HS-5 (cell line): ENCODE measurements at places on chromosomes 3 and 15.
A peak's percentile ranks its signal among the peaks of the same experiment; 100 is the strongest.

- no peak for DNase-seq
These were observed 44.6 kb downstream of the BHLHE40 start for GRCh38 chr3:5023777-5024346.

GRCh38 chr15:70059476-70060213 lies 38.1 kb downstream of the TLE3 start:
- no peak for DNase-seq

- no peak for DNase-seq
These were observed 139.5 kb upstream of the SLC2A2 start for GRCh38 chr3:171165983-171166382.

GRCh38 chr3:172120912-172121311 lies 81.5 kb downstream of the FNDC3B start:
- no peak for DNase-seq

DNA sequence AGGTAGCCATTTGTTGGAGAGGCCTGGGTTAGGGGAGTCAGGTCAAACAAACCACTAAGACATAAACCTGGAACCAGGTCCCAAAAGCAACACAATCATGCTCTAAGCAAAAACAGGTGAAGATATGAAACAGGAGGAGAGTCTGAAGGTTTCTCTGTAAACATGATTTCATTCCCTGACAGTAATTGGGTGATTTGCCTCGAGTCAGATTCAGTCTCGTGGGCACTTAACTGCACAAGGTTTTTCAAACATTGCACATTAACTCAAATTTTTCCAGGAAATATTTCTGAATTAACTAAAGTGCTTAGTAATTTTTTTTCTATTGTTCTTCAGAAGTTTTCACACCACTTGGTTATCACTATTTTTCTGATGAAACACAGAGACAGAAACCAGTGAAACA lies 27.8 kb downstream of the RORA start:
- DNase-seq: no peak

DNA sequence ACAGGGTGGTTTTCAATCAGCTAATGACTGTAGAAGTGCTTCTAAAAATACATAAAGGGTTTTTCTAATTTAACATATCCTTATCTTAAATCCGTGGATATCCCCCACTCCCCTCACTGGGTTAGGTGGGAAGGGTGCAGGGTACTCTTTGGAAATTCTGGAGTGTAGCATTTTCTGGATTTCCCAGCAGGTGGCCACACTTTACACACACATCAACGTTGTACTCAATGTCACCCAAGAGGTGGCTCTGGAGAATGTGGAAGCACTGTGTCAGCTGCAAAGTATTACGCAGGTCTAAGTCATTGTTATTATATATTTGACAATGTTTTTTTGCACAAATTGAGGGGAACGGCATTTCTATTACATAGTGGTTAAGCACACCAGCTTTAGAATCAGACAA lies 168.8 kb downstream of the CHDH start:
- no peak for DNase-seq

GRCh38 chr15:97972366-97972765 lies 11.9 kb downstream of the ARRDC4 start:
- DNase-seq: no peak

GRCh38 chr3:9185701-9186100 lies 63.7 kb downstream of the SRGAP3 start:
- DNase-seq: no peak

DNA sequence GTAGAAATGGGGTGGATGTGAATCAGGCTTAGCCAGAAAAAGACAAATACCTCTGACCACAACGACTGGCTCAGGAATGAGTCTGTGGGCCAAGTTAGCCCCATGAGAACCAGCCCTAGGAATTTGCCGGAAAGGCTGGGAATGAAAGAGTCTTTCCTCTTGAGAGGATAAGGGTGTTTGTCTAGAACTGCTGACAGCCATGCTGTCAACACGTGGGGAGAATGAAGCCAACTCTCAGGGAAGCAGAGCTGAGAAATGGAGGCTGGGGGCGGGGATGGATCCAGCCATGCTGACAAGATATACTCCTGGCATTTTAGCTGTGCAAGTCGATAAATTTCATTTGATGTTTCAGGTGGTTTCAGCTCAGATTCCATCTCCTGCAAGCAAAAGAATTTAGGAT lies 10.6 kb upstream of the SLC6A1 start:
- no peak for DNase-seq

DNA sequence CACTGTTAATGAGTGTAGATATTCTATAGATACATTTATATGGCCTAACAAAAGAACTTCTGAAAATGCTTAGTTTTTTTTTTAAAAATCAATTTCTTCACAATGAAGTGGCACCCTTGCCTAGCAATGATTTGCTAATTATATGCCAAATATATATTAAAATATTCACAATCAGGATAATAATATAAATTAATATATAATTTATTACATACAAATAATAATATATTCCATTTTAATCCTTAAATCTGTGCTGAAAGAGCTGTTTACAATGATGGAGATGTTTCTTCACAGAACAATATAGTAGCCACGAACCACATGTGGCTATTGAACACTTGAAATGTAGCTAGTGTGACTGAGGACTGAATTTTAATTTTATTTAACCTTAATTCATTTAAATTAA lies 648.4 kb upstream of the GBE1 start:
- no peak for DNase-seq

- no peak for DNase-seq
These were observed 49.7 kb downstream of the PDE8A start for GRCh38 chr15:85031086-85031943.

- no peak for DNase-seq
These were observed 7.4 kb downstream of the PSMD2 start for GRCh38 chr3:184306341-184306972.

- DNase-seq: no peak
These were observed 134.3 kb downstream of the GADL1 start for GRCh38 chr3:30760040-30760695.

DNA sequence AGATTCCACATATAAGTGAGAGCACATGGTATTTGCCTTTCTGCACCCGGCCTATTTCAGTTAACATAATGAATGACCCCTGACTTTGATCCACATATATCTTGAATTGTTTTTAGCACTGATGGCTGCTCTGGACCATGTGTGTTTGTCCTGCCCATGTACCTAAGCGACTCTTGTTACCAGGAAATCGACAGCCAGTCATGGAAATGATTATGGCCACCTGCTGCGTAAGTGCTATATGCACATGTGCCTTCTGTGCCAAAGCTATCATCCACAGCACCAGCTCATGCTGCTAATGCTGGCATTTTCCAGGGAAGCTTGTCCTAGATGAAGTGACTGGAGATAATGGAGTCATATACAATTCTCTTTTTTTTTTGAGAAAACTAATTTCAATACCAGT lies 103.7 kb downstream of the PEX5L start:
- no peak for DNase-seq

DNA sequence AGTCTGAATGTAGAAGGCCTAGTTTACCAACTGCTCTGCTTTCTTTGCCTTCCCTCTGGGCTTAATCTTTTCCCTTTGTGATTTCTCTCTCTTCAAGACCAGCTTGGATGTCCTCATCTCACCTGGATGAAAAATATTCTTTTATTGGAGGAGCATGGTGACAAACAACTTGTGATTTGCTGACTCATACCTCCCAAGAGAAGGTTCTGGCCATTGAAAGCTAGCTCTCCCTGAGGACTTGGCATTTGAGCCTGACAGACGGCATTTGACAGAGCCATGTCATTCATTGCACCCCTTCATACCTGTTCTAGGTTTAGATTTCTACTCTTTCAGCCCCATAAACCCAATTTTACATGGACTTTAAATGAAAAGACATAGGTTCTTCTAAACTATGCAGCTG lies 33.3 kb downstream of the ATG7 start:
- DNase-seq: no peak

DNA sequence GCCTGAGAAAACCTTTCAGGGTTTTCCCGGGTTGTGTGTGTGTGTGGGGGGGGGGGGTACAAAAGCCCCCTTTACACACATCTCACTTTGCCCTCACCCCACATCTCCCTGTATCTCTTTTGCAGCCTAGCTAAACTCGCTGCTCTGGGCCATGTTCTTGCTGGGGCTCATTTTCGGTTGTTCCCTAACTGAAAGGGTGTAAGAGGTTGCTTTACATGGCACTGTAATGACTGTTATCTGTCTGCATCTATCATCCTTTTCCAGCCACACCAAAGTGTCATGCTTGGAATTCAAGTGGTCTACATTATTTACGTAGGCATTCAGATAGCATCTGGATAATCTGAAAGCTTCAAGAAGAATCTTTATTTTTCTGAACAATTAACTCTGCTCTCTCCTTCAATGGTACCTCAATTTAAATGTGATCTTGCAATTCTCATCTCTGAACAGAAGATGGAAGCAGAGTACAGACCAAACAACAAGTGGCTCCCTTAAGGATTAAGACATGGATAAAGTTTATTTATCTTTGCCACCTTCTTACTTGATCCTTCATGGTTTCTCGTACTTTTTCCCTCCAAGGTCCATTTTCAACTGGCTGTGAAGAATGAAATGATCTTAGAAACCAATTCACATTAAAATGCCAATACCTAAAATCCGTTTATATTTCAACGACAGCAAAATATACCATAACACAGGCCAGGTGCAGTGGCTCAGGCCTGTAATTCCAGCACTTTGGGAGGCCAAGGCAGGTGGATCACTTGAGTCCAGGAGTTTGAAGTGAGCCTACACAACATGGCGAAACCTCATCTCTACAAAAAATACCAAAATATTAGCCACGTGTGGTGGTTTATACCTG lies 34.9 kb downstream of the DCLK3 start:
- DNase-seq: peak; percentile 19

DNA sequence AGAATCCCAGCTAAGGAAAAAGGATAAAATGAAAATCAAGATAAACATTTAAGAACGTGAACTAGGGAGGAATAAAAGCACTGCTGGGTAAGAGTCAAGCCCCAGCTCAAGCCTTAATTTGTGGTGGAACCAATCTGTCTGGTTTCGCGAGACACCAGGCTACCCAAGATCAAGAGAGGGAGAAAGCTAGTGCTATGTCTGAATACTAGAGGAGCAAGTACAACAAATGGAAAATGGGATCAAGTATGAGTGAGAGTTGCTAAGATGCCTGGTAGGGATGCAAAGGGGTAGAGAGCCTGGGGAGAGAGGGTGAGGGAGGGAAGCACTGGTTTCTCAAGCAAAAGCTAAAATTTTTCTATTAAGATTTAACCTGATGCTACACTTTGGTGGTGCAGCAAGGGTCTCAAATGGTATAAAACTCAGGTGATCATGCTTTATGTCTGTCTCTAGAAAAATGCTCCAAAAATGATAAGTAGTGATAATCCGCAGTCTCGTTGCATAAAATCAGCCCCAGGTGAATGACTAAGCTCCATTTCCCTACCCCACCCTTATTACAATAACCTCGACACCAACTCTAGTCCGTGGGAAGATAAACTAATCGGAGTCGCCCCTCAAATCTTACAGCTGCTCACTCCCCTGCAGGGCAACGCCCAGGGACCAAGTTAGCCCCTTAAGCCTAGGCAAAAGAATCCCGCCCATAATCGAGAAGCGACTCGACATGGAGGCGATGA lies 1.7 kb upstream of the SETD5 start:
- DNase-seq: no peak

DNA sequence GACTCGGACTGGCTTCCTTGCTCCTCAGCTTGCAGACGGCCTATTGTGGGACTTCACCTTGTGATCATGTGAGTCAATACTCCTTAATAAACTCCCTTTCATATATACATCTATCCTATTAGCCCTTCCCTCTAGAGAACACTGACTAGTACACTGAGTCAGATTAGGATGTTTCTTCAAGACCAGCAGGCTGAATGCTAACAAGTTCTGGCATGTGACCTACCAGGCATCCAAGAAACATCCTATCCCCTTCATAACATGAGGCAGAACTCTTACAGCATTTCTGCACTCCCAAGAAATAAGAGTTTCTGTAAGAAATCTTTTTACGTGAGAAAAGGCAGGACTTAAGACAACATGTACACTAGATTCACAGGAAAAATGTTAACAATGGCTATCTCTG lies 9.3 kb downstream of the CFAP92 start:
- no peak for DNase-seq

DNA sequence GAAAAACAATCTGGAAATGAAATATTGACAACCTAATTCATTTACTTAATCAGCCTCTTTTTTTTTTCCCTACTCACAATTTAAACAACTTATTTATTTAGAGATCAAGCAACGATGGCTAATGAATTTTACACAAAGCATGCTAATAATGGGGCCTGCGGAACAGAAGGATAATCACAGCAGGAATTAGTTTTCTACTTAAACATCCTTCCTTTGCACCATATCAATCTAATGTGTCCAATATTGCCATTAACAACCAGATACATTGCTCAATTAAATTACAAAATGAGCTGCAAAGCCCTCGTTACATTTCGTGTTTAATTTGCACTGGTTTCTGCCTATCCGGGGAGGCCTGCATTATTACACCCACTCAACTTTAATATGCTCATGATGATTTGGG lies 99.2 kb downstream of the RAB11A start:
- no peak for DNase-seq

DNA sequence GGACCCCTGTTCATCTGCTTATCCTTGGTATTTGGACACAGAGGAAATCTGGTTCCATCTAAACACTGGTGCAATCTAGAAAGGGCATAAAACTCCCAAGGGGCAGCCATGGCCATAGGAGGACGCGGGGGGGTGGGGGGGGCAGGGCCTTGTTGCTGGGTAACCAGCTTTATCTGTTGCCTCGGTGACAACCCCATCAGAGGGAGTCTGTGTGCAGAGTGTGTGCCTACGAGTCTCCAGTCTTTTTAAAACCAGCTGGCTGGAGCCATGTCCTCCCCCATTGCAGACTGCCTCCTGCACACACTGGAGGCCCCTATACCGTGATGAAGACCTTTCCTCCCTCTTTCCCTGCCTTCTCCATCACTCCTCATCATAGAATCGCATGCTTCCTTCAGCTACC lies 26.4 kb upstream of the CORO2B start:
- DNase-seq: no peak

- DNase-seq: no peak
These were observed 142.0 kb downstream of the ADAMTS17 start for GRCh38 chr15:100199711-100200286.

DNA sequence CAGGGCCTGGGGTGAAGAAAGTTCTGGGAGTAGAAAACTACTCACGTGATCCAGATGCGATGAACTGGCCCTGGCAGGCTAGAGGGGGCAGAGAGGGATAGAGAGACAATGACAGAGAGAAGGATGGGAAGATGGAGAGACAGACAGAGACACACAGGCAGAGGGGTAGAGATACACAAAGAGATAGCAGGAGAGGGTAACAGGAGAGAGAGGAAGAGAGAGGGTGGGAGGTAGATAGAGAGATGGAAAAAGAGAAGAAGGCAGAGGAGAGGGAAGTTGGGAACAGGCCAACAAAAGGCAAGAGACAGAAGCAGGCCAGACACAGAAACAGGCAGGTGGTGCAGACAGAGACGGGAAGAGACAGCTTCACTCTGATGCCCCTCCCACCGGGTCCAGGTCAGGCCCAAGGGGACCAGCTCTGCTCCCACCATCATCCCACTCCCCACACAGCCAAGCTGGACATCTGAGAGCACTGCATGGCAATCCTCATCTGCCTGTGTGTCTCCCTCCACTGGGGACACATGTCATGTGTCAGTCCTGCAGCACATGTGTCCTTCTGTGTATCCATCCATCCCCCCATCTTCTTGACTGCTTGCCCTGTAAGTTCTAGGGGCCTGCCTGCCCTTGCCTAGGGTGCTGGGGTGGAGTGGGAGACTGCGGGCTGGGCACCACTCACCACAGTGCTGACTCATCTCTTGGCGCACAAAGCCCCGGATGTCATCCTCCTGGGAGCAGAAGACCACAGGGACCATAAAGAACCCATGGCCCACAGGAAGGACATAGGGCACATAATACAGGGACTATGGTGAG lies 2.2 kb upstream of the UCN2 start:
- DNase-seq: peak; percentile 52
